ENCODE measurements at places on chromosomes 5 and 9.

GRCh38 chr5:118863345-118863744 lies 125.0 kb downstream of the DTWD2 start:
- DNase-seq = no peak

GRCh38 chr5:107486489-107486888 lies 184.2 kb downstream of the EFNA5 start:
- peak; percentile 36 for DNase-seq

GRCh38 chr9:115264313-115264712 lies 146.4 kb upstream of the TNC start:
- no peak for DNase-seq

DNA sequence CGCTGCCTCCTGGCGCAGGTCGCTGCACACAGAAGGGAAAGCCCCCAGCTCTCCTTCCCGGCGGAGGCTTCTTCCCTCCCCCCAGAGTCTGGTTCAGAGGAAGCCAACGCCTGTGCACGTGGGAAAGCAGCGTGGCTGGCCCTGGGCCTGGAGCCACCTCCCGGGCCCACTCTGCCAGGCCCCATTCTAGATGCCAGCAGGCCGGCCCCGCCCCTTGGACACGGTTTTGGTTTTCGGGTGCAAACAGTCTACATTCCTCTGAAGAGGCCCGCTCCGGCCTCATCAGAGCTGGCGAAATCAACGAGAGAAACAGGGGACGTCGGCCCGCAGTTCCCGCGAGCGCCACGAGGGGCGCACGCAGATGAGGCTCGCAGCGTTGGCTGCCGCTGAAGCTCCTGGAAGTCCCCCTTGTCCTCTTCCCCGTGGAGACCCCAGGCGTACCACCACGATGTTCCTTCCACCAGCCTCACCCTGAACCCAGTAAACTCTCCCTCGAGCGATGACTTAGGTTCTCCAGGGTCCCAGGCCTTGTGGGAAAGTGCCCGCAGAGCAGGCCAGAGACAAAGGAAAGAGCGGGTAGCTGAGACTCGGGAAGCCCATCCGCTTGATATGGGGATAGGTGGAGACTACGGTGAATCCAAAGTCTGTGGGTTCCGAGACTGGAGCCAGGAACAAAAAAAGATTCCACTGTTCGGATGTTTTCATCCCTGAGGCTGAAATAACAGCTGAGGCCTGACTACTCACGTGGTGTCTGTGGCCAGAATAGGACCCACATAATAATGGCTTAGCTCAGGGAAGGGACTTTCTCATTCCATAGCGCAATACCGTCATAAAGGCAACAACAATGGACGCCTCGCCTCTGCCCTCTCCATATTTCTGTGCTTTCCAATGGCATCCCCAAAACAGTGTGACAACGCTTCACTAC lies 64.2 kb downstream of the KLF4 start:
- peak; percentile 72 for DNase-seq

Data from activated naive CD8-positive, alpha-beta T cell treated with anti-CD3 and anti-CD28 coated beads, Interleukin-2, amount 50 U/mL, for 24 hours (primary cell).